T-helper 17 cell (primary cell): ENCODE measurements at places on chromosomes 13 and 19.
A peak's percentile ranks its signal among the peaks of the same experiment; 100 is the strongest.

- no peaks in the 10 kb centered on the region for H3K36me3 ChIP-seq
- H3K4me3 ChIP-seq = no peak overlapping the region
- H3K27me3 ChIP-seq = no peaks in the 10 kb centered on the region
- DNase-seq = no peak
- H3K4me1 ChIP-seq = peaks cover 5% of the 10 kb centered on the region
These were observed 28.4 kb upstream of the ZNF681 start for GRCh38 chr19:23787106-23787505.

DNA sequence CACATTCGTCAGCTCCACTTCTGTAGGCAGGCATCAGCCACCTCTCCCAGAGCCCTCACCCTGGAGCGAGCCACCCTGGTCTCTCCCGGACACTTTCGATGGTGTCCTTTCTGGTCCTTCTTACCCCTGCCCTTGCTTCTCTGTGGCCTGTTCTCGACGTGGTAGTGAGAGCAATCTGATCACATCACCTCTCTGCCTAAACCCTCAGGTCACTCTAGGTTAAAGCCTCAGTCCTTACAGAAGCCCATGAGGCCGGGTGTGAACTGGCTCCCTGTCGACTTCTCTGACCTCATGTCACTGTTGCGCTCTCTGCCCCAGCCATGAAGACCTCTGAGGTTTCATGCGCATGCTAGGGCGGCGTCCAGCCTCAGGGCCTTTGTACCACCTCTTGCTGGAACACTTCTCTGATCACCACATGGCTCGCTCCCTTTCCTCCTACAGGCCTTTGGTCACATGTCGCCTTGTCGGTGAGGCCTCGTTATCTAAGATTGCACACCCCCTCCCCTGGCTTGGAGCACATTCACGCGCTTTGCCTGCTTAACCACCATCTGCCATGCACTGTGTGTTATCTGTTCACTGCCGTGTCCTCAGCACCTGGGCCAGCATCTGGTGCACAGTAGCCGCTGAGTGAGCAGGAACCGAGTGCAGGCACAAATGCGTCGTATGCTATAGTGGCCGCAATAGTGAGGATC lies 101.5 kb downstream of the DPF1 start:
- H3K4me3 ChIP-seq = no peak overlapping the region
- H3K27ac ChIP-seq = no peak overlapping the region
- H3K4me1 ChIP-seq = peaks cover 1% of the 10 kb centered on the region
- peaks cover 2% of the 10 kb centered on the region for H3K36me3 ChIP-seq

DNA sequence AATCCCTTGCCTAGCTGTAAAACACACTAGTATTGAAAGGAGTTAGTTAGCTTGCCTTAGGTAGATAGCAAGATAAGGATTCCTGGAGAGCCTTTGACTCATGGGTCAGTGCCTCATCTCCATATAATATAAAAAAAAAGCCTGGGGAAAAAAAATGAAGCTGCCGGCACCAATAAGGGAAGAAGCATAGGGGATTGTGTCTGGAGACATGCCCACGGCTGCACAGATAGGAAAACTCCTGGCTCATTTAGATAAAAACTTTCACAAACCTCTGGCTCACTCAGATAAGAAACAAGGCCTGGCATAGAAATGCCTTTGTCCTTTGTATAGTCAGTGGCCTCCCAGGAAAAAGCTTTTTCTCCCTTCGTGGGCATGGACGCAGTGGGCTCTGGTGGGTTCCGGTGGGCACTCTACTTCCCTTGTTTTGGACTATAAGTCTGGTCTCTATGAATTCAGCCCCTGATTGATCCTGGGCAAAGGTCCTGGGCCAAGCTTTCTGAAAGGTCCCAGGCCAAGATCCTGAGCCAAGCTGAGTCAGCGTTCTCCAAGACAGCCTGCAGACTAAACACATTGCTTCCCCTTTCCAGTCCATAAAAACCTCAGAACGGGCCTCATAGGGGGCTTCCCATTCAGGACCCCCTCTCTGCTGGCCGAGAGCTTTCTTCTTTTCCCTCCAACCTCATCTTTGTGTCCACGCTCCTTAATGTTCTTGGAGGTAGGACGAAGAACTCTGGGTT lies 4.9 kb upstream of the OR7A17 start:
- peaks cover 6% of the 10 kb centered on the region for H3K4me1 ChIP-seq
- no peaks in the 10 kb centered on the region for H3K36me3 ChIP-seq
- H3K27me3 ChIP-seq = peaks cover 45% of the 10 kb centered on the region
- no peak overlapping the region for H3K27ac ChIP-seq
- no peak for DNase-seq

DNA sequence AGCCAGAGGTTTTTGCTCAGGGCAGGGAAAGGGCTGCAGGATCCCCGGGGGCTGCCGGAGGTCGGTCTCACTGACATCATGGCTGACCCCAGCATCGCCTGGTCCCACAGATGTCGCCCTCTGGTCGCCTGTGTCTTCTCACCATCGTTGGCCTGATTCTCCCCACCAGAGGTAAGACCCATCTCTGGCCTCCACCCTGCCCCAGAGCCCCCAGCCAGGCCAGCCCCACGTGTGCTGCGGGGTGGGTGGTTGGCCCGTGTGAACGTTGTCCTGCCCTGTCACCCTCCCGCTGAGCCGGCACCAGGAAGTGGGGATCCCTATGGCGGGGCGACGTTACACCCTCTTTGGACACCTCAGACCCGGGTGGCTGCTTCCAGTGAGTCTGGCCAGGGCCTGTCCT lies 906 bp downstream of the FXYD5 start:
- peaks cover 11% of the 10 kb centered on the region for H3K36me3 ChIP-seq
- DNase-seq = no peak
- peaks cover 47% of the 10 kb centered on the region for H3K4me1 ChIP-seq
- peak overlapping the region; percentile 98 for H3K27ac ChIP-seq

DNA sequence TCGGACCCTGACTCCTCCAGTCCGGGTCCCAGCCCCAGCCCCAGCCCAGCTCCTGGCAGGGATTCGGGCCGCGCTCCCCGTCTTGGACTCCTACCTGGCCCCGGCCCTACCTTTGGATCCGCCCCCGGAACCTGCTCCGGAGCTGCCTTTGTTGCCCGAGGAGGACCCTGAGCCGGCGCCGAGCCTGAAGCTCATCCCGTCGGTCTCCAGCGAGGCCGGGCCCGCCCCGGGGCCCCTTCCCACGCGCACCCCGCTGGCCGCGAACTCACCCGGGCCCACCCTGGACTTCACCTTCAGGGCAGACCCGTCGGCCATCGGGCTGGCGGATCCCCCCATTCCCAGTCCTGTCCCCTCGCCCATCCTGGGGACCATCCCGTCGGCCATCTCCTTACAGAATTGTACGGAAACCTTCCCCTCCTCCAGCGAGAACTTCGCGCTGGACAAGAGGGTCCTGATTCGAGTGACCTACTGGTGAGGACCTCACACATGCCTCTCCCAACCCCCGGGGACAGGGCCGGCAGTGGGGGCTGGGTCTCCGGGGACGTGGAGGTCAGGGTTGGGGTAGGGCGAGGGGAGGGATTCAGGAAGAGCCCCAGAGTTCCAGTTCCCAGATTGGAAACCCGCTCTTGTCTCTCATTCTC lies 732 bp downstream of the SELENOV start:
- H3K27me3 ChIP-seq = peaks cover 47% of the 10 kb centered on the region
- DNase-seq = peak; percentile 28
- H3K4me1 ChIP-seq = peaks cover 15% of the 10 kb centered on the region
- H3K27ac ChIP-seq = no peak overlapping the region

GRCh38 chr13:29499506-29500165 lies 95.9 kb downstream of the SLC7A1 start:
- H3K27me3 ChIP-seq = peaks cover 41% of the 10 kb centered on the region
- peaks cover 6% of the 10 kb centered on the region for H3K36me3 ChIP-seq
- H3K27ac ChIP-seq = no peak overlapping the region

GRCh38 chr19:33554821-33555220 lies 33.2 kb upstream of the PEPD start:
- H3K27ac ChIP-seq = no peak overlapping the region
- DNase-seq = no peak
- H3K27me3 ChIP-seq = peaks cover 30% of the 10 kb centered on the region
- no peaks in the 10 kb centered on the region for H3K4me1 ChIP-seq
- no peak overlapping the region for H3K4me3 ChIP-seq

- no peaks in the 10 kb centered on the region for H3K36me3 ChIP-seq
- H3K4me1 ChIP-seq = no peaks in the 10 kb centered on the region
- H3K4me3 ChIP-seq = no peak overlapping the region
- peaks cover 32% of the 10 kb centered on the region for H3K27me3 ChIP-seq
- no peak for DNase-seq
- no peak overlapping the region for H3K27ac ChIP-seq
These were observed 128.2 kb upstream of the OBI1 start for GRCh38 chr13:78787190-78787589.

GRCh38 chr13:76000131-76000530 lies 364.0 kb downstream of the LMO7 start:
- no peak overlapping the region for H3K4me3 ChIP-seq
- no peaks in the 10 kb centered on the region for H3K36me3 ChIP-seq
